CD4-positive, alpha-beta memory T cell (primary cell): ENCODE measurements at places on chromosomes 4 and X.

- no peak overlapping the region for H3K27ac ChIP-seq
- no peaks in the 10 kb centered on the region for H3K4me1 ChIP-seq
- H3K4me3 ChIP-seq, result no peak overlapping the region
These were observed 13.6 kb upstream of the SEPTIN6 start for GRCh38 chrX:119706616-119707015.

- H3K4me1 ChIP-seq, result peaks cover 17% of the 10 kb centered on the region
- peaks cover 3% of the 10 kb centered on the region for H3K36me3 ChIP-seq
- DNase-seq, result no peak
- H3K27me3 ChIP-seq, result no peaks in the 10 kb centered on the region
- H3K27ac ChIP-seq, result no peak overlapping the region
- no peak overlapping the region for H3K4me3 ChIP-seq
These were observed 75.8 kb downstream of the FRYL start for GRCh38 chr4:48704091-48704802.

DNA sequence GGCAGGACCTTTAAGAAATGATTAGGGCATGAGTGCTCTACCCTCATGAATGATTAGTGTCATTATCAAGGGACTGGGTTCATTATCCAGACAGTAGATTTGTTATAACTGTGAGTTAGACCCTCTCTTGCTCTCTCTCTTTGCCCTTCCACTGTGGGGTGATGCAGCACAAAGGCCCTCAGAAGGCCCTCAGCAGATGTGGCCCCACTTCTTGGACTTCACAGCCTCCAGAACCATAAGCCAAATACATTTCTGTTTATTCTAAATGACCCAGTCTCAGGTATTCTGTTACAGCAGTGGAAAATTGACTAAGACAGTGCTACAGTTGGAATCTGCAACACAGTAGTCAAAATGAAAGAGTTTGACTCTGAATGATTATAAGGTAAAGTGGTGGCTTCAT, 17.2 kb upstream of the PDLIM5 start:
- no peaks in the 10 kb centered on the region for H3K4me1 ChIP-seq
- no peak overlapping the region for H3K4me3 ChIP-seq
- no peak overlapping the region for H3K27ac ChIP-seq

GRCh38 chr4:7183161-7183560, 9.2 kb upstream of the SORCS2 start:
- no peaks in the 10 kb centered on the region for H3K4me1 ChIP-seq
- no peak overlapping the region for H3K4me3 ChIP-seq
- DNase-seq, result no peak
- no peak overlapping the region for H3K27ac ChIP-seq

DNA sequence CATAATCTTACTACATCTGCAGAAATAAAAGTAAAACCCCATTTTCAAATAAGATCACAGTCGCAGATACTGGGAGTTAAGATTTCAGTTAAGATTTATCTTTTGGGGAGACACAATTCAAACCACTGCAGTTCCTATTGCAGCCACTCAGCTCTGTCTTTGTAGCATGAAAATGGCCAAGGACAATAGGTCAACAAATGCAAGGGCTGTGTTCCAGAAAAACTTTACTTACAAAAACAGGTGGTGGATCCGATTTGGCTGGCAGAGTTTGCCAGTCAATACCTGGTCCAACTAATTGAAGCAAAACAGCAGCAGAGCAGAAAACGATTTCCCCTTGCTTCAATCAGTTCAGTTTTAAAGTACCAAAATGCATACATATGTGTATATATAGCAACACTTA, 77.4 kb downstream of the TENM3 start:
- H3K27me3 ChIP-seq, result no peaks in the 10 kb centered on the region
- H3K36me3 ChIP-seq, result no peaks in the 10 kb centered on the region
- no peak overlapping the region for H3K4me3 ChIP-seq
- no peak for DNase-seq
- no peak overlapping the region for H3K27ac ChIP-seq

DNA sequence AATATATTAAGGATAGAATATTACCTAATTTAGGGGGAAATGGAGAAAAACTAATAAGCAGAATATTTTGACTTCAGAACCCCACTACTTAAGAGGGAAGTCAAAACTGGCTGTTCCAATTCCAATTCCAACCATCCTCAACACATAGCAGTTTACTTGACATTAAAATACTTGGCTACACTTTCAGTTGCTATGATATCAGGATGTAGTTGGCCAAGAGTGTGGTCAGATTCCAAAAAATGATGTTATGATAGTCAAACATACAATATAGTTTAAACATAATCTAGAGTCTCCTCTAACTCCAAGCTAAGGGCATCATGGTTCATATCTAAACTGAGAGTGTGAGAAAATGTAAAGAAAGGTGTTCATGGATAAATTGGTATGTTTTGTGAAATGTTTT, 16.5 kb upstream of the SMIM14 start:
- no peaks in the 10 kb centered on the region for H3K27me3 ChIP-seq
- H3K27ac ChIP-seq, result no peak overlapping the region
- no peak overlapping the region for H3K4me3 ChIP-seq
- DNase-seq, result no peak

DNA sequence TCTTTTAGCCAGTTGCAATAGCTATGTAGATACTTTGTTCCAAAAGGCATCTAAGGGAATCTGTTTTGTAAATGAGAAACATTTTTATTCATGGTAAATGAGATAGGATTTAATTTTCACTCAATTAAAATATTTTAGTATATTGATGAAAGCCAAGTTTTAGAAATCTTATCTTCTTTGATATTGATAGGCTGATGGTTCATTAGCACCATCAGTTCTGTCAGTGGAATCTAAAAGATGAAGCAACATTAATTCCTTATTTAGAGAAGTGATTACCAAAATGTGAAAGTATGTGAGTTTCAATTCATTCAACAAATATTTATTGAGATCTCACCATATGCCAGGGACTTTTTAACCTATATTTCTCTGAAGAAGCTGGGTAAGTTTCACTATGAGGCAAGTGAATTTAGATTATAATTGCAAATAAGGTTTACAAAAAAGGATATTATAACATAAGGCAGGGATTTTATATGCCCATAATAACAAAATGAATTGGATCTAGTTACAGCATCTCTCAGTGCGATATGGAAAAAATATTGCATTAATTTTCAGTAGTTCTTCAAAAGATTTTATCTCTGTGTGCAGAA, 79.3 kb downstream of the GABRB1 start:
- H3K36me3 ChIP-seq, result no peaks in the 10 kb centered on the region
- no peaks in the 10 kb centered on the region for H3K27me3 ChIP-seq
- H3K4me3 ChIP-seq, result no peak overlapping the region
- no peak for DNase-seq

- peaks cover 41% of the 10 kb centered on the region for H3K4me1 ChIP-seq
- H3K27ac ChIP-seq, result peak overlapping the region; percentile 63
- no peaks in the 10 kb centered on the region for H3K36me3 ChIP-seq
- H3K27me3 ChIP-seq, result no peaks in the 10 kb centered on the region
These were observed 4.6 kb downstream of the MAGIX start for GRCh38 chrX:49166914-49167739.

DNA sequence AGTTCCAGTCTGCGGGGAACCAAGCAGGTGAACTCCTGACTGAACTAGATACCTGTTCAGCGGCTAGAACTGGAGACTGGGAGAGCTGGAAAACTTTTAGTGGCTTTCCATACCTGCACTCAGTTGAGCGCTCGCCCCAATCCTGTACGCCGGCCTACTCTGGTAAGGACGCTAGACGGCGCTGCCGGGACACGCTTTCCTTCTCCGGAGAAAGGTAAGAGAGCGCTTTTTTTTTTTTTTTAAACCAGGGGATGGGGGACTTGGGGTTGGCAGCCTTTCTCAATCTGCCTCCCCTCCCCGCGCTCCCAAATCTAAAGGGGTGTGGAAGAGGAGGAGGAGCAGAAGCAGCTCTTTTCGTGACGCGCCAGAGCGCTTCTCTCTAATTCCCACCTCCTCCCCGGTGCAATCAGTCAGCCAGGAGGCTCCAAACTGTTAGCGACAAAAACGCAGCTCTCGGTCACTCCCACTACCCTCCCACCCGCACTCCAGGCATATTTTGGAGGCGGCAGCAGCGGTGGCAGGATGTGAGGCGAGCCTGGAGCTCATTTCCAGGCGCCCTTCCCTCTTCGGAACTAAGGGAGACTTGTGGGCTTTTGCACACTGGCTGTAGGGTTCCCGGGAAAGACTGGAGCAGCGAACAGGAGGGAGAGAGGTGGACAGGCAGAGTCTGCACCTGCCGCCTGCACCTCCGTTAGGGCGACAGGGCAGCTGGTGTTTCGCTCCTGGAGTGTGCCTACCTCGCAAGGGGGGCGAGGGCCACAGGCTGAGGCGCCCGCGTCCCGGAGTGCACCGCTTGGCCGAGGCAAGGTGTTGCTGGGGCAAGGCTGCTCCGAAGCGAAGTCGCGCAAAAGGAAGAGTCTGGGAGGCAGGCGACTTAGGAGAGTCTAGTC, at the start of gene IL1RAPL2:
IL1RAPL2 (plus strand) TSS at position 409 of the 890 bp plus-strand sequence.
- DNase-seq, result no peak
- H3K27ac ChIP-seq, result no peak within 1 kb of the TSS
- no peak within 1 kb of the TSS for H3K4me3 ChIP-seq
- no peaks in the 10 kb centered on the region for H3K27me3 ChIP-seq
- H3K36me3 ChIP-seq, result no peaks in the 10 kb centered on the region
- H3K4me1 ChIP-seq, result no peaks in the 10 kb centered on the region

DNA sequence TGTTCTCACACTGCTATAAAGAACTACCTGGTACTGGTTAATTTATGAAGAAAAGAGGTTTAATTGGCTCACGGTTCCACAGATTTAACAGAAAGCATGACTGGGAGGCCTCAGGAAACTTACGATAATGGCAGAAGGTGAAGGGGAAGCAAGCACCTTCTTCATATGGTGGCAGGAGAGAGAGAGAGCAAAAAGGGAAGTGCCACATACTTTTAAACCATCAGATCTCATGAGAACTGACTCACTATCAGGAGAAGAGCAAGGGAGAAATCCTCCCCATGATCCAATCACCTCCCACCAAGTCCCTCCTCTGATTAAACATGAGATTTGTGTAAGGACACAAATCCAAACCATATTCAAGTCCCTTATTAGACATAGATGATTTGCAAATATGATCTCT, 12.3 kb upstream of the RAP2C start:
- H3K27ac ChIP-seq, result no peak overlapping the region
- no peak for DNase-seq
- no peaks in the 10 kb centered on the region for H3K27me3 ChIP-seq
- H3K4me3 ChIP-seq, result no peak overlapping the region

DNA sequence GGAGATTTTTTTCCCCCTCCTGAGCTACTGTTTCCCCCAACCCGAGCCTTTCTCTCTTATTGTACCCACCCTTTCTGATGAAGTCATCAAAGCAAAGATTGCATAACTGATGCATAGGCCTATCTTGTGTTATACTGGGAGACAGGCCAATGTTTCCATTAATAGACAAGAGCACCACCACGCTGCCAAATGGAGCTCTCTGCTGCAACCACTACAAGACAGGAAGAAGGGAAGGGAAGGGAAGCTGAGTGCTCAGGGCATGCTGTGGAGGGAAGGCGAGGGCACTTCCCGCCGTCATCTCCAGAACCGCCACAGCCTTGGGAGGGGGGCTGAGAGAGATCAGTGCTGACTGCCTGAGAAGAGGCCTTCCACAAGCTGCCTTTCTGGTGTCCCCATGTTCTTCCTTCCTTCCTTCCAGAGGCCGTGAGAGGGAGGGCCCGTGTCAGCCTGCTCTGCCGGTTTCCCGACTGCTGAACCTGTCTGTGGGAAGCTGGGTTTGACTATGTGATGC, 75.0 kb downstream of the MGST2 start:
- H3K4me3 ChIP-seq, result no peak overlapping the region
- DNase-seq, result no peak
- no peaks in the 10 kb centered on the region for H3K36me3 ChIP-seq
- H3K27ac ChIP-seq, result no peak overlapping the region
- H3K27me3 ChIP-seq, result peaks cover 4% of the 10 kb centered on the region

DNA sequence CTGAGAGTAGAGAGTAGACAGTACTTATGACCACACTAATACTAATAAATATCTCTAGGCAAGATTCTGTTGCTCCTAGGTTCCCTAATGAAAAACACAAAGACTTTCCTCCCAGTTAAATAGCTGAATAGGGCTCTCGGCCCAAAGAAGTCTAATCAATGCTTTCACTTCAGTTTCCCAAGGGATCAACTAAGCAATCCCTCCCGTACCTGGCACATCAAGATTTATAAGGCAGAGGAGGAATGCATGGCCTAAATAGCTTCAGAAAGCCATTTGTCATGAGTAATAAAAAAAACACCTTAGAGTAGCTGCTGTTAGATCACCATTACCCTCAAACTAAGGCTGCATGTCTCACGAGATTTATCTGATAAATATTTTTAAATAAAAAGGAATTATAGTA, 56.8 kb upstream of the EXOC1L start:
- no peaks in the 10 kb centered on the region for H3K36me3 ChIP-seq
- H3K4me1 ChIP-seq, result no peaks in the 10 kb centered on the region
- DNase-seq, result no peak
- no peak overlapping the region for H3K27ac ChIP-seq
- H3K4me3 ChIP-seq, result no peak overlapping the region
- H3K27me3 ChIP-seq, result no peaks in the 10 kb centered on the region

DNA sequence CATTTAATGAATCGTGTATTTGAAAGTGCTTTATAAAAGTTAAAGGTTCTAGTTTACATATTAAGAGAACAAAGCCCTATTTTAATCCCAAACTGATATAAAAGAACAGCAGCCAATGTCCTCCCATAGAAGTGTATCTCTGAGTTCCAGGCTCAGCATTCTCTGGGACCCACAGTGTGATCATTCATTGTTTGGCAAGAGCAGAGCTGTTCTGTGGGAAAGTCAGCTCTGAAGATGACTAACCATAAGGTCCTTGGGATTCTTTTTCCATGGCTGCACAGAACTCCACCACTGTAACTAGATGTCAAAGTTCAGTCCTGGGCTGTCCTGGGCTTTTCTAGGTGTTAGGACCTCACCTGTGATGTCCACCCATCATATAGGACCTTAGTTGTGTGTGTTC, 157.0 kb upstream of the TLL1 start:
- H3K4me1 ChIP-seq, result no peaks in the 10 kb centered on the region
- no peak for DNase-seq
- H3K27ac ChIP-seq, result no peak overlapping the region
- H3K27me3 ChIP-seq, result no peaks in the 10 kb centered on the region

DNA sequence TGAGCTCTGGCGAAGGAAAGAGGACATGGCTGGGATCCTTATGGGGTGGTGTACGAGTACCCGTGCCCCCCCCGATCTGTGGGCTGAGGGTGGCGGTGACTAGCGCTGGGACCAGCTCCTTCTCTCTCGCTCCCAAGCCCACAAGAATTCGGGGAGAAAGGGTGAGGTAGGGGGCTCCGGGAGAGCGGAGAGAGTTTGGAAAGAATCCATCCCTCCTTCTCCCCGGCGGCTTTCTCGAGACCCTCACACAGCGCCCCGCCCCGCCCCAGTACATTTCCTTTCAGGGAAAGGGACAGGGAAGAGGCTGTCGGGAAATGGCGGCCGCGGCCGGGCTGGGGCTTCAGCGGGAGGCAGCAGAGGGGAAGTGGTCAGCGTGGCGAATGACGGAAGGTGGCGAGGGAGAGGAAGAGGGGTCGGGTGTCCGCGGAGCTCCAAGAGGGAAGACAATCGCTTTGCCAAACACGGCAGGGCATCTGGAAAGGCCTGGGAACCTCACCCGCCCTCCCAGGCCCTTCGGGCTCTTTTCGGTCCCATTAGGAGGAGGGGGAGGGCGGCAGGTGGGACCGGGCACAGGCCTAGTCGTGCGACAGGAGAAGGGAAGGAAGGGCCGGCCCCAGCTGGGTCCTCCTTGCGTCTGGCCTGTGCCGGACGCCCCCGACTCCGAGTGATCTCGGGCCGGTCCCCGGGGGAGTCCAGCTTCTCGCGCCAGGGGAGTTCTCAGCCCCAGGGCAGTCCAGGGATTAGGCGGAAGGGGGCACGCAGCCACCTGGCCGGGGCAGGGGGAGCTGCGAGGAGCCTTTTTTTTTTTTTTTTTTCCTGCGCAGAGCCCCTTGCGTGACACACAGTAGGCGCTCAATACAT, 10.2 kb downstream of the HNRNPH2 start:
- peak; percentile 32 for DNase-seq
- H3K27me3 ChIP-seq, result no peaks in the 10 kb centered on the region
- peak overlapping the region; percentile 74 for H3K27ac ChIP-seq
- peaks cover 29% of the 10 kb centered on the region for H3K4me1 ChIP-seq
